Activated T-cell treated with anti-CD3 and anti-CD28 coated beads, Interleukin-2, amount 50 U/mL, for 48 hours (primary cell): ENCODE measurements at places on chromosomes 7 and 10.

GRCh38 chr10:66463611-66464010, 462.2 kb upstream of the LRRTM3 start:
- DNase-seq, result no peak

GRCh38 chr10:7153750-7154149, 257.1 kb downstream of the SFMBT2 start:
- DNase-seq, result no peak

DNA sequence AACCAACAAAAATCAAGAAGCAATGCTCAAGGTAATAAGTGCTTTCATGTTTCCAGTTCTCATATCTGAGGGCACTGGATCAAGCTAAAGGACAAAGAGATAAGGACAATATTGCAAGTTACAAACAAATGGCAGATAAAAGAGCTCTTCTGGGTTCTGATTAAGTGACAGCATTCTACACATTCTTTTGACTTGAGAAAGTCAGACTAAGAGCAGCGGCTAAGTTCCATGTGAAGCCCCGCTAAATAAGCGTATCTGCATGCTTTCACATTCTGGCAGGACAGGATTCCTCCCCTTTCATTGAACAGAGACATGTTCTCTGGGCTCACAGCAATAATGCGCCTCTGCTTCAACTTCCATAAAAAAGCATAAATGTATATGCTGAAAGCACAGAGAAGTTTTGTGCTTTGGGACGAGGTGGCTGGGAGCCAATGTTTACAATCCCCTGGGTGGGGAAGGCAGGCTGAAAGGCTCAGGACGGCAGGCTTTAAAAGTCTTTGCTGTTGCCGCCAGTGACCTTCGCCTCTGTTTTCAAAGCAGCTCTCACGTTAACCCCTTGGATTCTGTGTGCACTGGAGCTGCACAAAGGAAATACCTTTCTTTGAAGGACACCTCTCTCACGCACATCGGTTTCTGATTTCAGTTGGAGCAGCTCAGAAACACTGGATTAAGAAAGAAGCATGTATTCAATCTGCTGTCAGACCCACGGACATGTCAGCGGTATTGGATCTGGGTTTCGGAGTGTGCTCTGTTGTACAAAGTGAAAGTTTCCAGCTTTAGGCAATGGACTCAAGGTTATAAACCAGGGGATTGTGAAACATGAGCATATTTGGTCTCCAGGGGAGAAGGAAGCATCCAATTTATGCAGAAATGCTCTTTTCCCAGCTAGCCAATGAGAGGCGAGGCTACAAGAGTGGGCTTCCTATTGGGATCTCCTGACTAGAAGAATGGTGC, 105.4 kb upstream of the FAM133B start:
- DNase-seq, result no peak

GRCh38 chr10:23884670-23885069, 324.3 kb upstream of the KIAA1217 start:
- no peak for DNase-seq
